ENCODE measurements at places on chromosomes 2 and 18.

DNA sequence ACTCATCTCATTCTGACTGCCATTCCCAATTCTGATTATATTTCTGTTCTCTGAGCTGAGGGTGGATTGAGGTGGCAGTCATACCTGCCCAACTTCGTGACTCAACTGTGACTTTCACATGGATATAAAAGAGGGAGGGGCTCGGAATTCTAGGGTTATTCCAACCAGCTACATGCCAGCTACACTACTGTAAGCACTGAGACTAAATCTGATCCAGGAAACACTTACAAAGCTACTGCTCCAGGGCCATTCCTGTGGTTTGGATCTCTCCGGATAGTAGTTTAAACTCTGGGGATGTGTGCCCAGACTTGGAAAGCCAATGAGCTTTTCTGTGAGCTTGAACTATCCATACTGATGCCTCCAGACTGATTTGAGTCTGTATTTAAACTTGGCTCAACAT, 7.9 kb downstream of the MAP2 start:
- peak; percentile 62 for DNase-seq

- DNase-seq: no peak
Observed at GRCh38 chr2:176114930-176115625, 1.5 kb upstream of the HOXD10 start.

DNA sequence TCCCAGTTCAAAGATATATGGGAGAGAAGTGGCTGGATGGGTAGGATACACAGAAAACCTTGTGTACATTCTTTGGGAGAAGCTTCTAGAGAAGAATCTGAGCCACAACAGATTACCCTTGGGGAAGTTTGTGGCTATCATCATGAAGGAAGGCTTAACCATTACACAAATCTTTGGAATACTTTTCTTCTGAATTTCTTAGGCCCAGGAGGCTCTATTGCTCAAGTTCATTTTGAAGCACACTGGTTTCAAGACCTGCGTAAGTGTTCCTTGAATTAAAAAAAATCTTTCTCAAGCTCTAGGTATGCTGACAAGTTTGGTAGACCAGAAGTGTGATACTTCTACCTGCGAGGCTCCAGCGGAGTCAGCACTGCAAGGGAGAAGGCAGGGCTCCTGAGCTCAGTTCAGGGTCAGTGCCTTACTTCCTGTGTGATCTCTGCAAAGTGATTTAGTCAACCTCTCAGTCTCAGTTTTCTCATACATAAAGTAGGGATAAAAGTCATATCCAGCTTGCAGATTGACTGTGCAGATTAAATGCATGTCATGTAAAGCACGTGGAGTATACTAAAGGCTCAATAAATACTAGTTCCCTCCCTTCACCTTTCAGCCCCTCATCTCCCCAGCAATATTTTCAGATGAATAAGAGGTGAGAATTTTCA, 438.6 kb downstream of the DLGAP1 start:
- DNase-seq: no peak

DNA sequence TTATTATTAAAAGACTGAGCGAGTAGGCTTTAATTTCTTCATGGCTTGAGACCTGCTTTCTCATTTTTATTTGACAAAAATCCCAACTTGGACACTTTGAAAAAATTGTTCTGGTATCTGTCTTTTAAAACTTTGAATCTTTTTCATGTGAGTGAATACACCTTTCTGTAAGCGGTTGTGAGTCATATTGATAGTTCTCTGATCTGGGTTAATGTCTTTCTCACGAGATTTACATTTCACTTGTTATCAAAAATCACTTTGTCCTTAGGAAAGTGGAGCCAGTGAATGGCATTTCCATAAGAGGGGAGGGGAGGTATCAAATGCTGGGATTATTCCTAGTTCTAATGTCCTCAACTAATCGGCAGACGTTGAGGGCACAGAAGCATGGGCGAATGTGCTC, 36.3 kb downstream of the ATP9B start:
- DNase-seq: no peak

GRCh38 chr2:173402405-173402974, 47.8 kb downstream of the CDCA7 start:
- DNase-seq: peak; percentile 77

DNA sequence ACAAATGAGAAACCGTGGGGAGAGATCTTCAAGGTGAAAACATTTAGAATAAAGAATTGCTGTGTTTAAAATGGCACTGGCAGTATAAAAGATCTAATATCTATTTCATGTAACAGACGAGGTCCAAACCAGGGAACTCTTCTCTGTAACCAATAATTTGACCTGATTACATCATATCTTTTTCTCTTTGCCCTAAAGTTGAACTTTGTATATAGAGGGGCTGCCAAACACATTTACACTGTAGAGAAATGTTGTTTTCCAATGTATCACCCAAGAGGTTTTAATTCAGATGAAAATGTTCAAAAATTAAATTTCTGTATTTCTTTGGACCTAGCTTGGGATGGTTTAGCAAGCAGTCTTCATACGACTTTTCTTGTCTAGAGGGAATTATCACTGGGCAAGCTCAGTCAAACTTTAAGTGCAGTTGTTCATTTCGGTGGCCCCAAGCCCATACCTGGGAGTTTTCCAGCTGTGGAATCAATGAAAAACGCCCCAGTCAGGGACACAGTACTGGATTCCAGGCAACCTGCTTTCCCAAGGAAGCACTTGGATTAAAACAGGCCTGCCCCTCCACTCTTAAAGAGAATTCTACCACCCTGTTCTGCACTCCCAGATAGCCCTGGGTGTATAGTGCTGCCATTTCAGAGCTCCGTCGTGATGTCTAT, 208.5 kb upstream of the FN1 start:
- no peak for DNase-seq

DNA sequence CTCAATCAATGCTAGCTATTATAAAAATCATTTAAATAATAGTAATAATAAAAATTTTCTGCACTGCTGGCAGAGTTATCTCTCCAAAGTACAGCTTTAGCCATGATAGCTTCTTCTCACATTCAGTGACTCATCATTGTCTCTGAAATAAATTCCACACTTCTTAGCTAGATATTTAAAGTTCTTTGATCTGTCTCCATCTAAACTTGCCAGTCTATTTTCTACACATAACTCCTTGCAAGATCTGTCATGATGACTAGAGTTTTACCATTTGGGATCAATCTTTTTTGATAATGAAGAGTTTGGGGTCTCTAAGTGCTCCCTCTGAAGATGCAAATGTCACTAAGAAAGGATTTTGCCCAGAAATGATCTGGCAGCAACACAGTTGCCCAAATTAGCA, 155.4 kb upstream of the LHCGR start:
- DNase-seq: peak; percentile 35

DNA sequence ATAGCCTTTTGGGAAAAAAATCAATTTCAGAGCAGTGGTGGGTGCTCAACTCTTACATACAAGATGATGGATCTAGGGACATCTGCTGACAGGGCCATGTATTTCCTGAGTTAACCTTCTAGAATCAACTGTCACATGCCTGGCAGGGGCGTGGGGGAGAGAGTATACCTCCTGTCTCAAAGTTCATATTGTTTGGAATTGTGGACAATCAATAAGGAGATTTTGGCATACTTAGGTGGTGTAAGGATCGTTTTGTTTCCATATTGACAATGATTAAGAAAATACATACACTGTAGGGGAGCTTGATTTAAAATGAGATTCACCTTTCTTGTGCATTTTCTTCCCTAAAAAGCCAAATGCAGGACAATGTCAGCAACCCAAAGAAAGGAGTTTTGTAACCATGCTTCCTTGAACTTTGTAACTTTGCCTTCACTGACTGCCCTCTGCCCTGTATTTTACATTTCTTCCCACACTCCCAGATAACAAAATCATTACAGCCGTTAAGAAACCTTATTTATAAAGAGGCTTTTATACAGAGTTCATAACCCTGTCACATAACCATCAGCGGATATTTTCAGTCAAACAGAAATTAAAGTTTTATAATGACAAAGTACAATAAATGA, 88.4 kb downstream of the MEP1B start:
- no peak for DNase-seq

- DNase-seq: no peak
Observed at GRCh38 chr2:28647682-28648081, 103.9 kb upstream of the PPP1CB start.

DNA sequence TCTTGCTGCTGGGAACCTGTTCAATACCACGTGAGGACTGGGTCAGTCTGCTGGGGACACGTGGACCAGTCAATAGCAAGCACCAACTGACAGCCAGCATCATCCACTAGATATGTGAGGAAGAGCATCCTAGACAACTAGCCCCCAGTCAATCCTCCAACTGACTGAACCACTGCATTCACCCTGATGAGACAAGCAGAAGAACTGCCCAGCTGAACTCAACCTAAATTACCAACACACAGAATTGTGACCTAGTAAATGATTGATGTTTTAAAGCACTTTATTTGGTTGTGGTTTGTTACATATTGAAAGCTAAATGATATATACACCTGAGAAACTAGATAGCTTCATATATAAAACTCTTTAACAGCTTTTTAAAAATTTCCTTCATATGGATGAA, 15.7 kb downstream of the IRS1 start:
- no peak for DNase-seq

GRCh38 chr2:151860210-151860609, 32.0 kb upstream of the ARL5A start:
- no peak for DNase-seq

- no peak for DNase-seq
Observed at GRCh38 chr2:109341355-109342255, 212.6 kb downstream of the SH3RF3 start.

- DNase-seq: no peak
Observed at GRCh38 chr18:25494888-25495287, 142.9 kb upstream of the ZNF521 start.

- DNase-seq: peak; percentile 9
Observed at GRCh38 chr2:9364791-9365497, 58.4 kb downstream of the ITGB1BP1 start.

- DNase-seq: no peak
Observed at GRCh38 chr18:25898965-25899364, 191.4 kb downstream of the SS18 start.

DNA sequence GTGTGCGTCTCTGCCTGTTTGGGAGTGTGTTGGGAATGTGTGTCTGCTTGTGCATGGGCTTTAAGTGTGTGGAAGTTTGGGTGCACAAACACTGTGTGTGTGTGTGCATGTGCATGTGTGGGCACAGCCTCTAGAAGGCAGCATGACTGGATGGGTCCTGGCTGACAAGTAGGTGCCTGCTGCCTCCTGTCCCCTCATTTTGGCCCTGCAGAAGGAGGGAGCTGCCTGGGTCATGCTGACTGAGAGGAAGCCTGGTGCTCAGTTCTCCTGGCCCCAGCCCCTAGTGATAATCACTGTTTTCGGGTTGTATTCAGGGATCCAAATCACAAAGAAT, 34.1 kb downstream of the GLI2 start:
- no peak for DNase-seq

- no peak for DNase-seq
Observed at GRCh38 chr2:54947136-54947535, 103.1 kb downstream of the RTN4 start.

DNA sequence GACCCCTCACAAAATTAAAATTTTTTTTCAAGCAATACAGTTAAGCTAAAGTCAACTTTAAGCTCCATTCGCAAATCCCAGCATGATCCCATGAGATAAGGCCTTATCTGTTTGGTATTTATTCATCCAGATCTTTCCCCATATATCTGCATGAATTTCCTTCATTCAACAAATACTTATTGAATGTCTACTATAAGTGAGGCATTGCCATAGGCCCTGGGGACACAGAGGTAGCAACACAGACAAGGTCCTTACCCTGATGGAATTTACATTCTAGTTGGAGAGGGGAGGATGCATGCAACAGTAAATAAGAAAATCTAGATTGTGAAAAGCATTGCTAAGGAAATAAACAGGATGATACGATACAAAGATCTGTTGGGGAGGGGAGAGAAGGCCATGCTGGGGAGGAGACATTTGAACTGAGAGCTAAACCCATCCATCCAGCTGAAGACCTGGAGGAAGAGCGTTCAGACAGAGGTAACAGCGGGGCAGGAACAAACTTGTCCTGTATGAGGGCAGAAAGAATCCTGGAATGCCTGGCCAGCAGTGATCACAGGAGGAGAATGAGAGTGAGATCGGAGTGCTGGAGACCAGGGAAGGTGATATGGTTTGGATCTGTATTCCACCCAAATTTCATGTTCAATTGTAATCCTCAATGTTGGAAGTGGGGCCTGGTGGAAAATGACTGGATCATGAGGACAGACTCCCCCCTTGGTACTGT, 71.6 kb downstream of the SDC1 start:
- no peak for DNase-seq

- peak; percentile 39 for DNase-seq
Observed at GRCh38 chr18:62524440-62525200, 1.8 kb downstream of the ZCCHC2 start.

GRCh38 chr2:133568172-133568571, at the start of gene NCKAP5:
Gene NCKAP5, minus strand, starts transcription at chr2:133568463. Its CDS starts 50,937 bp downstream, at chr2:133517526.
- peak; percentile 72 for DNase-seq

GRCh38 chr2:231385429-231385828, 10.1 kb upstream of the B3GNT7 start:
- no peak for DNase-seq

DNA sequence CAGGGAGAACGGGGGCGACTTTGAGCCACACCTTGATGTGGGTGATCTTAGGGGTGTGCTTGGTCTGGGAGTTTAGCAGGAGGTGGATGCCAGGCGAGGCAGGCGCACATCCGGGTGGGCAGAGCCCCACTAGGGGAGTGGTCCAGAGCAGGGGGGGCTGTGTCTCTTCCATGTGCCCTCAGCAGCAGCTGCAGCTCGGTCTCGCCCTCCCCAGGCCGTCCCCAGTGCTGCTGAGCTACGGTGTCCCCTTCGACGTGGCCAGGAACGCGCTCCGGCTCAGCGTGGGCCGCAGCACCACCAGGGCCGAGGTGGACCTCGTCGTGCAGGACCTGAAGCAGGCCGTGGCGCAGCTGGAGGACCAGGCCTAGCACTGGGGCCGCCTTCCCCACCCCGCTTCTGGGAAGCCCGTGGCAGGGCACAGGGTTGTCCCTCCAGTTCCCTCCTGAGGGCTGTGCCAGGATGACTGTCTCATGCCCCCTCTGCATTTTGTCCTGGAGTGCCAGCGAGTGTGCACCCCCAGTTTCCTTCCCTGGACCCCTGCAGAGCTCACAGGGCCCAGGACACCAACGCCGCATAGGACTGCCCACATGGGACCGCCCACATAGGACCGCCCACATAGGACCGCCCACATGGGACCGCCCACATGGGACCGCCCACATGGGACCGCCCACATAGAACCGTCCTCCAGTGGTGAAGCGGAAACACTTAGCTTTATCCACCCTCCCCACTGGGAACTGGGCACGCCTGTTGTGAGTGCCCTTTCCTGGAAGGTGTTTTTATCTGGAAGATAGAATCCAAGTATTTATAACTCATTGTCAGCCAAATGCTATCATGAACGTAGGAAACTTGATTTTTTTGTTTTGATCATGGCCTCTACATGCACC, 1.9 kb upstream of the ESPNL start:
- peak; percentile 52 for DNase-seq

GRCh38 chr2:219886615-219887014, 259.2 kb downstream of the SLC4A3 start:
- DNase-seq: no peak

- DNase-seq: peak; percentile 79
Observed at GRCh38 chr2:205496772-205497171, 185.5 kb upstream of the NRP2 start.

- no peak for DNase-seq
Observed at GRCh38 chr2:169464882-169465281, 14.4 kb upstream of the BBS5 start.

Measured in fibroblast of skin of back (primary cell).